AG08396 (cell line): ENCODE measurements at places on chromosomes 13 and 19.

DNA sequence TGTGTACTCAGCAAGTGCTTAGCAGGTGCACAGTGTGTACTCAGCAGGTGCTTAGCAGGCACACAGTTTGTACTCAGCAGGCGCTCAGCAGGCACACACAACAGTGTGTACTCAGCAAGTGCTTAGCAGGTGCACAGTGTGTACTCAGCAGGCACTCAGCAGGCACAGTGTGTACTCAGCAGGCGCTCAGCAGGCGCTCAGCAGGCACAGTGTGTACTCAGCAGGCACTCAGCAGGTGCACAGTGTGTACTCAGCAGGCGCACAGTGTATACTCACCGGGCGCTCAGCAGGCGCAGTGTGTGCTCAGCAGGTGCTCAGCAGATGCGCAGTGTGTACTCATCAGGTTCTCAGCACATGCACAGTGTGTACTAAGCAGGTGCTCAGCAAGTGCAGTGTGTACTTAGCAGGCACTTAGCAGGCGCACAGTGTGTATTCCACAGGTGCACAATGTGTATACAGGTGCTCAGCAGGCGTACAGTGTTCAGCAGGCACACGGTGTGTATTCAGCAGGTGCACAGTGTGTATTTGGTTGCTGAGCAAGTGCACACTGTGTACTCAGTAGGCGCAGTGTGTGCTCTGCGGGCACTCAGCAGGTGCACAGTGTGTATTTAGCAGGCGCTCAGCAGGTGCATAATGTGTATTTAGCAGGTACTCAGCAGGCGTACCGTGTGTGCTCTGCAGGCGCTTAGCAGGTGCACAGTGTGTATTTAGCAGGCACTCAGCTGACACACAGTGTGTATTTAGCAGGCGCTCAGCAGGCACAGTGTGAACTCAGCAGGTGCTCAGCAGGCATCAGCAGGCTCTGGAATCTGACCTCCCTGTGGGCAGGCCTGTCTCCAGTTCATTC, 15.1 kb downstream of the CRTC1 start:
- DNase-seq: no peak

DNA sequence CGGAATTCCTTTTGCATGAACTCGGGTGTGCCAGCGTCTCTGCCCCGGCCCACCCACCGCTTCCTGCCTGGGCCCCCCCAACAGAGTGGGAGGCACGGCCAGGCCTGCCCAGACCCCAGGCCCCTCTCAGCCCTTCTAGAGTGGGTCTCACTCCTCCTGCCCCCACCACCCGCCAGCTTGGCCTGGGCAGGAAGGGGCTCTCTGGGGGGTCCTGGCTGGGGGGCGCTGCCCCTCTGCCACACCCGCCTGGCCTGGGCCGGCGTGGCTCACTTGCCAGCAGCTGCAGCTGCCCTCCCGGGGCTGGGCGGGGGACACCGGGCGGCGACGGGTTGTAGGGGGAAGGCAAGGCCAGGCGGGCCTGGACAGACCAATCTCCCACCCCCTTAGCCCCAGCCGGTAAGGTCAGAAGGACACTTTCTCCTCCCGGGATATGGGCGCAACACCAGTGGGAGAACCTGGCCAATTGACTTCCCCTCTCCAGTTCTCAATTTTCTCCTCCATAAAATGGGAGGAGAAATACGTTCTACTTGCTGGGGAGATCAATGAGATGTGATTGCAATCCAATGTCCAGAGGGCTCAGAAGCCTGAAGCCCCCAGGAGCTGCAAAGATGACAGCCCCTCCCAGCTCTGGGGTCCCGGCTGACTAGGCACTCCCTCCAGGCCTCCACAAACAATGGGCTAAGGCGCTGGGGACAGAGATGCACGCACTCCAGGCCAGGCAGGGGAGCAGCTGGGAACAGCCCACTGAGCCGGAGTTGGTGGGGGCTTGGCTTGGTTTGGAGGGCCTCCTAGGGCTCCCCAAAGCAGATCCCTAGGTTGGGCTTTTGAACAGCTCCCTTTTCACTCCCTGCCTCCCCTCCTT, 2.4 kb downstream of the CRLF1 start:
- DNase-seq: peak; percentile 6

- DNase-seq: no peak
These were observed 9.4 kb upstream of the PPP5C start for GRCh38 chr19:46337487-46337886.

GRCh38 chr19:13788991-13789390, 6.3 kb upstream of the ZSWIM4 start:
- peak; percentile 40 for DNase-seq

- DNase-seq: no peak
These were observed 23.5 kb upstream of the GARRE1 start for GRCh38 chr19:34230820-34231219.

GRCh38 chr13:21033212-21033840, 28.1 kb downstream of the LATS2 start:
- no peak for DNase-seq
